GM12878 (cell line): ENCODE measurements at places on chromosomes 4 and X.
A peak's percentile ranks its signal among the peaks of the same experiment; 100 is the strongest.

GRCh38 chr4:152972821-152973628 is 36.9 kb downstream of the FHDC1 start:
- no peak for DNase-seq

- DNase-seq = no peak
Observed at GRCh38 chr4:8904666-8905065, 33.0 kb upstream of the HMX1 start.

GRCh38 chr4:183142571-183143550 is 43.8 kb downstream of the WWC2 start:
- DNase-seq = no peak

- no peak for DNase-seq
Observed at GRCh38 chr4:187732524-187732923, 263.0 kb upstream of the ZFP42 start.

DNA sequence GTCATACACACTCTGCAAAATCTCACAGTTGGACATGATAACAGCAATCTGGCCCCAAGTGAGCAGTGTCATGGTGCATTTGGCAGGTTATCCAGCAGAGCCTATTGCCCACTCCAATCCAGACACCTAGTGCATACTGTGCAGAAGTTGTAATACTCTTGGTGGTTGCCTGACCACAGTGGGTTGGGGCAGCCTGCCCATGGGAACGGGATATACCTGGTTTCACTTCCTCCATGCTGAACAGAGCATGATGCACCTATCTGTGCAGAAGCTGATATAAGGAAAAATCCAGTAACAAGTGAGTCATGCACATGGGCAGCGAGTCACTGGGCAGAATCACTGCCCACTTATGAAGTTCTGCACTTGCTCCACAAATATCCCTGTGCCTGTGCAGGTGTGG is 105.3 kb upstream of the IGSF1 start:
- no peak for DNase-seq

DNA sequence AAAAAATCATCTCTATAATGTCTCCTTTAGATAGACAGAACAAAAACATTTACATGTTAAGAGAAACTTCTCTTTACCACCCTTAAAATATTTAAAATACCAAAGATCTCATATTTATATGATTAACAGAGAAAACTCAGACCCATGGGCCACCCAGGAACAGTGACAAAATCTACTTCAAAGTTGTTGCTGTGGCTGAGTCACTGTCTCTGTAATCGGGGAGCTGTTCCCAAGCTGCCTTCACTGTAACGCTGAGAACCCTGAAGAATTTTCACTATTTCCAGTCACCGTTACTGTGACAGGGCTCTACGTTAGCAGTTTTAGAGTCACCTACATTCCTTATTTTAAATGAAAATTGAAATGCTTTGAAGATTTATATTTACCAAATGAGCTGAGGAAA is 9.0 kb upstream of the DAPP1 start:
- no peak for DNase-seq

DNA sequence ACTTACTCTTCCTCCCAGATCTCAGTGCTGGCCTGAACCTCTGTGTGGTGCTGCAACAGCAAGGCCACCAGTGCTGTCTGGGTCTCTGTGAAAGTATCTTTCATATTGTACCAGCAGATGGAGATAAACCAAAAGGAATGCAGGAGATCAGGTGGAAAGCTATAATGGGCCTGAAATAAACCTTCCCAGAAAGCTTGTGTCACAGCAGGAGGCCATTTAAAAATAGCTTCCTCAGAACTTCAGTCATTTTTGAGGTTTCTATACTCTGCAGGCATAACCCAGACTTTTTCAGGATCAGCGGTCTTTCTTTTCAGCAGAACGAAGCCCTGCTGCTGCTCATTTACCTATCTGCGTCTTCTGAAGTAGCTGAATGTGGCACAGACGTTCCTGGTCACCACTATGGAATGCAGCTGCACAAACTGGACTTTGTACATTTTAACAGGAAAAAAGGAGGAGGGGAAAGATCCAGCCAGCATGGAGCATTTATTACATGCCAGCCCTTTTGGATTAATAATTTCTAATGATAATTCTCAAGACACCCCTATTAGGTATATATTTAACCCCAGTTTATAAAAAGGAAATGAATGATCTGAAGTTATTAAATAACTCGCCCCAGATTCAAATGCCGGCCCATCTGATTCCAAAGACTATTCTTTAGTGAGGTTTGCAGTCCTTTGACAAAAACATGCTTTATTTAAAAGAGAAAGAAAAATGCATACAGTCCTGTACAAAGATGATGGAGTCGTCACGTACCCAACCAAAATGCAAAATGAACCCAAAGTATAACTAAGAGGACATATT is 119.7 kb downstream of the NFKB1 start:
- no peak for DNase-seq

DNA sequence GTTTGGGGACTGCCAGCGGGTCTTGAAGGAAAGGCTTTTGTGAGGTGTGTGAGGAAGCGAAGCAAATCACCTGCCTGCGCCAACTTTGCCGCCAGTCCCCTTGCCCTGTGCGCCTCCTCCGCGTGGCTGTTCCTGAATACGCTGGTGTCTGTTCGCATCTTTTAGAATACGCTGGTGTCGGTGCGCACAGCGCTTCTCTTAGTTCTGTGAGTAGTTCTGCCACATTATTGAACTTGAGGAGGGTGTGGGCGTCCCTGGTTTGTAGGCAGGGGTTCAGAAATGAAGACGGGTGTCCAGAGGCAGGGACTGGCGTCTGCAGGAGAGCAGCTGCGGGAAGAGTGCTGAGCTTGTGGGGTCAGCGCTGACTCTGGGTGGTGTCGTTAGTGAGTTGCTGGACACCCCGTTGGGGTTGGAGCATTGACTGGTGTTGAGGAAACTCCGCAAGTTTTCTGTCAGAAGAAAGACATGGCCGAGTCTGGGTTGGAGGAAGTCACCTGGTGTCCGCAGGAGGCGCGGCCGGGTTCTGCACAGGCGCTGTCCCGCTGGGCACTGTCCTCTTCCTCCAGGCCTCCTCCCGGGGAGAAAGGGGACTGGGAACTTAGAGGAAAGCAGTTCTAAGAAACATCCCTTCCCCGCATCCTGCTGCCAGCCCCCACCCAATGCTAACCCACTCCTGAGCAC is 930 bp downstream of the ZNF718 start:
- DNase-seq = no peak

GRCh38 chr4:152206646-152207377 is 329.1 kb downstream of the FBXW7 start:
- no peak for DNase-seq

- no peak for DNase-seq
Observed at GRCh38 chrX:40278340-40279090, 180.8 kb upstream of the BCOR start.

DNA sequence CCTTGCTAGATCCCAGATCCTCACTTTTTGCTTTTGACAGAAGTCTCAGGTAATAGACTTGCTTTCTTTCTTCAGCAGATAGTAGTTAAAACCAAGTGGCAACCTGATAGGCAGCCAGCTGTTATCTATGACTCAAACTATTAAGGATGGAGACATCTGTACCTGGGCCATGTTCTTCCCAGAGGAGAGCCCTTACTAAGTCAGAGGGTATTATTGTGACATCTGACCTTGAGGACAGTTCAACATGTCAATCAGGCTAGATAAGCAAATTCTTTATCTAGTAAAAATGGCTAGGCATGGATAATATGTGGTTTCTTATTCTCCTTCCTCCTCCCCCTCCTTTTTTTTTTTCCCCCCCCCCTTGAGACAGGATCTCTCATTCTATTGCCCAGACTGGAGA is 39.2 kb downstream of the TRIM2 start:
- no peak for DNase-seq

- no peak for DNase-seq
Observed at GRCh38 chr4:123017636-123018395, 95.4 kb upstream of the NUDT6 start.

DNA sequence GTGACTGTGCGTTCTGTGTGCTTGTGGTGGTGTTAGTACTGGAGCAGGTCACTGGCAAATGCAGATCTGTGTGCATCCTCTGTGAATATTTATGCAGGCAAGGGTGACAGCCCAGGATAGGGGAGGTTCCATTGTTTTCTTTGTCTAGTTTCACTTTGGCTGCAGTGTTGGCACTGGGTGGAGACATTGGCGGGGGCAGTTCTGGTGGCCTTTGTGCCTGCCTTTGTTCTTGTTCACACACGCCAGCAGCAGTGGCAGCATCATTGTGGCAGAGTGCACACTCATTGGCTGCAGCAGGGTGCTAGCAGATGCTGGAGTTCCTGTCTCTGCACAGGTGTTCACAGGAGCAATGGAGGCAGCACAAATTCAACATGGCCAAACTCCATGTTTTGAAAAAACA is 495.3 kb downstream of the UBE2NL start:
- no peak for DNase-seq

GRCh38 chr4:159282944-159283343 is 180.1 kb downstream of the RAPGEF2 start:
- DNase-seq = no peak

- no peak for DNase-seq
Observed at GRCh38 chr4:7971159-7971631, 31.5 kb upstream of the AFAP1 start.

- DNase-seq = no peak
Observed at GRCh38 chrX:66676413-66676812, 37.5 kb upstream of the EDA2R start.

- no peak for DNase-seq
Observed at GRCh38 chr4:3836756-3837601, 70.8 kb downstream of the ADRA2C start.

- DNase-seq = no peak
Observed at GRCh38 chrX:147737690-147738089, 174.0 kb upstream of the FMR1 start.

DNA sequence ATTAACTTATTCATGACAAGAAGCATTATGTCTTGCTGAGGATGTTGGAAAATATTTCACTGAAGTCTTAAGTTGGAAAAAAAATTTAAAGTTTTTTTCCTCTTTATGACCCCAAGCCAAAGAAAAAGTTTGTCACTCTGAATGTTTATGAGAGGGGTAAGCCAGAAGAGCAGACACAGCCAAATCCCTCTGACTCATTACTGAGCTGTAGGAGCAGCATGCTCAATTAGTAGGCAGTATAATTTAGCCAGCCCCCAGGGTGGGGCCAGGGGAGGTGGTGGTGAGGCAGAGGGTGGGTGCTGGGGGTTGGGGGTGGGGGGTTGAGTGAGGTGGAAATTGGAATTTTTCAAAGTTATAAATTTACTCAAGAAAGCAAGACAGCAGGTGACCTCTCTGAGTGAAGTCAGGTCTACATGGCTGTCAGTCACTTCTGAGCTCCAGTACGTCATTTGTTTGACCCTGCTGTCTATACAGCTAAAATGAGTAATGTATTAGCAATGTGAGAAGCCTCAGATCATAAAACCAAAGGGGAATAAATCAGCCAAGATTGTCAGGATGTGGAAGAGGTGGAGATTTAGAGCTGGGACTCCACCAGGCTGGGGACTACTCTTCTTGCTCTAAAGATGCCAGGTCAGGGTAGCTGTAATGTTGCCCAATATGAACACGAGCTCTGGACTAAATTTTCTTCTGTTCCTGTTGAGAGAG is 98.8 kb upstream of the NDP start:
- DNase-seq = no peak

GRCh38 chr4:129364747-129365452 is 268.9 kb downstream of the C4orf33 start:
- DNase-seq = no peak

DNA sequence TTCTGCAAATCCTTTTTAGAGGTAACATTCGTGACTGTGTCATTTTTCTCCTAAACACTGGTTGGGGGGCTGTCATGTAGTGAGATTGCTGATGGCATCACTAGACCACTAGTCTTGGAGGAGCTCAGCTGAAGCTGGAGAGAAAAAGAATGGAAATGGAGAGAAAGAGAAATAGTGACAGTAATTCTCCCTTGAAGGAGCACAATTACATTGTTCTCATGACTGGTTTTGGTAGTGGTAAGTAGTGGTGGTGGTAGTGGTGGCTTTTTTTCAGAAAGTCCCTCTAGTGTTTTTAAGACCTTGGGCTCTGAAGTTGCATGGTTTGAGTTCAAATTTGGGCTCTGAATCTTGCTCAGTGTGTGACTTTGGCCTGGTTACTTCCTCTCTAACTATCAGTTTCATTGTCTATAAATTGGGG is 99.8 kb downstream of the LARP7 start:
- peak; percentile 64 for DNase-seq

DNA sequence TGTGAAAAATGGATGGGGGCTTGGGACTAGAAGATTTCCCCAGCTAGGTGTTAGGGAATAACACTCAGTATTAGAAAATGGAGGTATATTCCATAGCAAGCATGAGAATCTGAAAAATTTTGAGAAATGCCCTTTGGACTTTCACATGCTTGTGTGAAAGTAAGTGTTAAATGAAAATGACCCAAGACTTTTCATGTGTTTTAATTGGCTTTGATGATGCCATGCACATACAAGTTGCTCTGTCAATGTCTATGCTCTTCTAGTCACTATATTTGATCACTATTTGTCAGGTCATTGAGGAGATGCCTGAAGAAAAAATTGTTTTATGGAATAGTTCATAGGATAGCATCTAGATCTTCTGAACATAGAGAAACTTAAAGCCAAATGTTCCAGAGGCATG is 147.6 kb downstream of the SH2D1A start:
- DNase-seq = no peak

GRCh38 chr4:60296386-60296785 is 903.7 kb upstream of the ADGRL3 start:
- no peak for DNase-seq

DNA sequence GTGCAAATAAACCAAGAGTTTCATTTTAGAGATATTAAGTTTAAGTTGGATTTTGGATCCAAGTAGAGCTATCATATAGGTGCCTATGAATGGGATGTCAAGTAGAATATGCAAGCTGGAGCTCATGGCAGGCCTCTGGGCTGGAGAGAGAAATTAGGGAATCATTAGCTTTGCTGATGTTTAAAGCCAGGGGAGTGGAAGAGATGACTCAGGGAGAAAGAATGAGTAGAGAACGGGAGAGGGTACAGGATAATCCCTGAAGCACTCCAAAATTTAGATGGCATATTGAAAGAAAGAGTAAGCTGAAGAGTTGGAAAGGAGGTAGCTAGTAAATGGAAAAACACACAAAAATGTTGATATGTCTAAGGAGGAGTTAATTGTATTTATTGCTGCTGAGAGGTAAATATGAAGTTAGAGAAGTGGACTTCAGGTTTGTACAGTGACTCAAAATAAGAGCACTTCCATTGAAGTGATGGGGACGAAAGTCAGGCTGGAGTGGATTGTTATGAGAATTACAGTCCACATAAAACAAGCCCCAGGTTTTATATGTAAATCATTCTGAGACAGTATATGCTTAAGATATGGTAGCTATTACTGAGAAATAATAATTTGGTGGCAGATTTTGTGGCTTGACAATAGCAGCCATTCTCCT is 72.5 kb upstream of the GRXCR1 start:
- DNase-seq = no peak

DNA sequence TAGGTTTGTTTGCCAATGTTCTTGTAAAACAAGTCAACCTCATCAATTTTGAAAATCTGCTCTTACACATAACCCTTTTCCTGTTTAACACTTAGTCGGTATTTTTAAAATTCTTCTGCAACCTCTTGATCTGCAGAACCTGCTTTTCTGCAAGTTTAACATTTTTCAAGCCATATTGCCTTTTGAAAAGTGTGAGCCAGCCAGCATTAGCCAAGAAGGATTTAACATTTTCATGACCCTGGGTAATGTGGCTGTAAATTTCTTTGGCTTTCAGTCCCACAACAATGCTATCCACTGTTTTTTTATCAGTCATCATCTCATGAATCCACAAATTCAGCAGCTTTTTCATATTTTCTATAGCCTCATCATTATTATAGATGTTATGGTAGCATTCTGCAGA is 956.5 kb downstream of the FAT4 start:
- DNase-seq = no peak
